ENCODE measurements at places on chromosomes 11 and 22. TPM values are rescaled to one million over a fixed set of nuclear protein-coding genes. Genes with fewer than 3 reads are reported as not detected.

NLRP10 gene
- total RNA-seq, result 0.14 TPM

TRIM22 gene
- total RNA-seq, result 82.2 TPM

SLC22A25 gene
- not detected for total RNA-seq

VSIG10L2 gene
- 0.14 TPM for total RNA-seq

PHF5A gene
- 60.6 TPM for total RNA-seq

FAM181B gene
- not detected for total RNA-seq

DEPDC7 gene
- 7.4 TPM for total RNA-seq

CDC42EP2 gene
- 15.0 TPM for total RNA-seq

SLC5A1 gene
- not detected for total RNA-seq

STIM1 gene
- total RNA-seq, result 40.2 TPM

PTPRCAP gene
- not detected for total RNA-seq

HSPB2 gene
- 0.18 TPM for total RNA-seq

TMEM121B gene
- under 0.01 TPM for total RNA-seq

KRTAP5-2 gene
- not detected for total RNA-seq

DGCR2 gene
- total RNA-seq, result 44.9 TPM
